ENCODE measurements at places on chromosomes 12 and 14.

DNA sequence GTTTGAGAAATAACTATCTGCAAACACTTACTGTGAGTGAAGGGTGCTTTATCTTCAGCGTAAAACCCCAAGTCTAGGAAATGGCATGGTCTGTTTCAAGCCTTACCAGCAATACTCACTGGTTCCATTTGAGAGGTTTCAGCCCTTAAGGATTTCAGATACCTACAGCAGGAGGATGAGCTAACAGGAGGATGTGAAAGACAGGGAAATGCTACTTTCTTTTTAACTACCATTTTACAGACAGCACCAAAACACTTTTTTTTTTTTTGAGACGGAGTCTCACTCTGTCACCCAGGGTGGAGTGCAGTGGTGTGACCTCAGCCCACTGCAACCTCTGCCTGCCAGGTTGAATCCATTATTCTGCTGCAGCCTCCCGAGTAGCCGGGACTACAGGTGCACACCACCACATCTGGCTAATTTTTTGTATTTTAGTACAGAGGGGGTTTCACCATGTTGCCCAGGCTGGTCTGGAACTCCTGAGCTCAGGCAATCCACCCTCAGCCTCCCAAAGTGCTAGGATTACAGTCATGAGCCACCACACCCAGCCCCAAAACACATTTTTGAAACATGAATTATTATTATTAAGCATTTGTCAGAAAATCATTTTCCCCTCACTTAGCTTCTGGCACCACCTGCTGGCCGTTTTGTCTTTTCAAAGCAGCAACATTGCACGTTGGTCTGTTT lies 4.6 kb downstream of the MTRFR start:
- DNase-seq: peak; percentile 79

GRCh38 chr12:122874081-122874480 lies 21.8 kb downstream of the VPS37B start:
- DNase-seq: peak; percentile 63

DNA sequence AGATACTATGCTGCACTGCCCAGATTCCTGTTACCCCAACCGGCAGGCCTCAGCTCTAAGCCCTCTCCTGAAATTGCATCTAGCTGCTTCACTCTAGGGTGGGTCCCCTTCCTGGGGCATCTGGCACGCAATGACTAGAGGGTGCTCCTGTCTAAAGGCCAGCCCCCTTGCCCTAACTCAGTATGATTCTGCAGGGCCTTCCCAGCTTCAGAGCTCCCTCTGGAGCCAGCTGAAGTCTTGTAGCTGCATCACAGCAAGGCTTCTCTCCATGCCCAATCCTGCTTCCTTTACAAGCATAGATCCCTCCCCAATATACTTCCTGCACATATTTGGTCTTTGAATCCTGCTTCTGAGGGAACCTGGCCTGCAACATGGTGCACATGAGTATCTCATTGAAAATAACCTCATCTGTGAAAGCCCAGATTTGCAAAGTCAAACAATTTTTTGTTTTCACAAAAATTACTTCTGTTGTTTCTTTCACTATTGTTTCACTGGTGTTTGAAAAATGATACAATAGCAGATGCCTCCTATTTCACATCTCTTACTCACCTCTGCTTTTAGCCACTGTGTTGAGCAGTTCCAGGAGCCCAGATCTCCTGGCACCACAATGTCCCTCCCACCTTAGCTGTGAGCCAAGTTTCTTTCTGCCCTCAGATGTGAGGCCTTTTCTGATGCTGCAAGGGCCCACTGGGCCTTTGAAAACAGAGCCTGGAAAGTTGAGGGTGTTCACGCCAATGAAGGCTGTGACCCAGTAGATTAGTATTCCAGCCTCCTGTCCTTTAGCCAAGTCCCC lies 169.5 kb upstream of the EGLN3 start:
- no peak for DNase-seq

DNA sequence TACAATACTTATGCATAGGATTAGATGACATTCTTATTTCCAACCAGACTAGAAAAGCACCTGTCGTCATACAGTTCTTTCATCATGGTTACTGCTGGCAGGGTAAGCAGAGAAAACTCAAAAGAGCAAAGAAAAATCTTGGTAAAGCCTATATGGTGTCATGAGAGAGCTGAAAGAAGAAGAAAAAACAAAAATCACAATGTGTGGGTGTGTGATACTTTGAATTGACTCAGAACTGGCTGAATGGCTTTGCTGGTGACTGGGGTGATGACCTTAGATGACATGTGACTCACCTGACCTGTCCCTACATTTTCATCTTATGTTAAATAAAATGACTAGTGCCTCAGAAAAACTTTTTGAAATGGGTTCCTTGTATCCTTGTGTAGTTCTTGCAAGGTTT lies 278.1 kb upstream of the LMO3 start:
- DNase-seq: no peak

DNA sequence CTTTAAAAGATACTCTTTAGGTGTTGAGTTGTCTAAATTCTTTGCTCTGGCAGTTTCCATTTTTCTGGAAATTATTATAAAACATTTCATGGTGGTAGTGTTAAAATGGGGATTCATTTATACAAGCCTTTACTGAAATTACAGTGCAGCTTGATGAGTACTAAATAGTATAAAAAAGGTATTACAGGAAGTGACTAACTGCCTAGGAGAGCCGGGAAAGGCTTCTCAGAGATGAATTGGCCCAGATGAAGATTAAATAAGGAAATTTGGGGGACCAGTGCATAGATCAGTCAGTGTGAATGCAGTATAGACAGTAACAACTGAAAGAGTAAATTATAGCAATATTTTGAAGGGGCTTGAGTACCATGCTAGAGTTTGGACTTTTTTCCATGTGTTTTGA lies 7.5 kb downstream of the PSMA6 start:
- DNase-seq: no peak

DNA sequence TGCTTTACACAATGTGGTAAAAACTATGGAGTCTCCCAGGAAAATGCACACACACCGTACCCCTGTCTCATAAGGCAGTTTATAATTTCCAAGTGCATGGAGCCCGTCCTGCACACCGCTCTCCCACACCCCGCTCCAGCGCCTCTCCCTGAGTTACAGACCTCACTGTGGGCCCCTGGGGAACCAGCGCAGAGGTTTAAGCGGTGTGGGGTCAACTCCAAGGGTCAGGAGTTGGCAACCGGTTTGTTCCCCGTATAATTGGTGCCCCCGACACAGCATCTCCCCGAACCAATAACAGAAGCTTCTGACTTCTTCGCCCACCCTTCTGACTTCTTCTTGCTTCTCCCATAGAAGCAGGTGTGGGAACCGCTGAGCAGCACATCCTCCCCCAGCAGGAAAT lies 58.4 kb upstream of the DDX11 start:
- no peak for DNase-seq

GRCh38 chr12:31877884-31878283 lies 81.3 kb upstream of the RESF1 start:
- no peak for DNase-seq

GRCh38 chr12:11040162-11040561 lies 9.0 kb upstream of the TAS2R31 start:
- DNase-seq: no peak

- no peak for DNase-seq
Measured at GRCh38 chr12:11595080-11595479, 54.4 kb upstream of the ETV6 start.

DNA sequence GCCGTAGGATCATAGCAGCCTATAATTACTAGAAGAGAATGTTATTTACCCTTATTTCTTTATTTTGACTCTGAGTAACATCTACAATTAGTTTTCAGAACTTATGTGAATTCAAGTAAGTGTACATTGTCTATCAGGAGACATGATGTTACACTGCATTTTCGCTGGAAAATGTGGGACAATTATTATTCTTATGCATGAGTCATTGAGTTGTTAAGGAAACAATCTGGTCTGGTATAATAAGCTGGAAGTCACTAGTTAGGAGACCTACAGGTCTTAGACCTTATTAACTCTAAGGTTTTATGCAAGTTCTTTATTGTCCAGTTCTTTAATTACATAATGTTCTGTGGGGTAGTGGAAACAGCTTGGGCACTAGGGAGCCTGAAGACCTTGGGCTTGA lies 5.8 kb downstream of the KTN1 start:
- no peak for DNase-seq

DNA sequence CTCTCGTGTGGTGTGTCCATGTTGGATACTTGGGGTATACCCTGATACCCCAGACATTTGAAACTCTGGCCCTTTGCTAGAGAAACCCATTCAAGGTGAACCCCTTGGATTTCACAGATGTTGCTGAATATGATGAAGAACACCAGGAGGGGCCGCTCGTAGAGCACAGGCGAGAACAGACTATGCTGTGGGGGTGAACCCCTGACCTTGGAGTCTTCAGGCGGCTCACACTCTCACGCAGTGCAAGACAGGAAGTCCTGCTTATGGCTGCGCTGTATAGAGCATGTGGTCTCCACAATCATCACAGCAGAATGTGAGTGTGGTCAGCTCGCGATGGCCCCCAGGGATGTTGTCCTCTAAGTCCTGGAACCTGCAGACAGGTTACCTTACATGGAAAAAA lies 60.4 kb downstream of the SLC15A4 start:
- DNase-seq: no peak

- DNase-seq: no peak
Measured at GRCh38 chr14:31508135-31508534, 20.3 kb upstream of the GPR33 start.

GRCh38 chr12:2944401-2945047 lies 14.7 kb upstream of the TEAD4 start:
- DNase-seq: peak; percentile 75

- no peak for DNase-seq
Measured at GRCh38 chr14:74988131-74988530, 14.6 kb upstream of the EIF2B2 start.

GRCh38 chr14:35229792-35230089 lies 62.4 kb upstream of the PSMA6 start:
- no peak for DNase-seq

DNA sequence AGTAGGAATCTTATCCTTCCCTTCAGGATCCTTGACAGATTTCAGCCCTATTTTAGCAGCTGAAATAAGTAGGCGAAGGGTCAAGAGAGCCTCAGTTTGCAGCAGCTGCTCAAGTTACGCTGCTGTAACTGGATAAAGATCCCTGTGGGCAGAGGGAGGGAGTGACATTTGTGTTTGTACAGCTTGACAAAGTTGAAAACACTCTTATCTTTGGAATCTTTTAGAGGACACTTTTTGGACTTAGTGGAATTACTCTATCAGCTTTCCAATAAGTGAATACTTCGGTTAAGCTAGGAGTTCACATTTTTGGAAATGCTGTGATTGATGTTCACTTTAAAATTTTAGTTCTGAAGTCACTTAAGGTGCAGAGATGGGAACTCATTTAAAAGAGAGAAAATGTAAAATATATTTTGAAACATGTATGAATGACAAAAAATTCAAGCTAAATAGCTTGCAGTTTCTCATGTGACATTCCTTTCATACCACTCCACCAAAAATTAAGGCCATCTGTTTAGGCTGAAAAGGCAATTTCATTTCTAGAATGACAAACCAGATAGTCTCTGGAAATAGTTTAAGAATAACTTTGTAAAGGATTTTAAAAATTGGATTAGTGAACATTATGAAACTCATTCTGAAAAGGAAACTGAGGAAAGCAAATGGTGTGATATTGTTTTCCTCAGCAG lies 55.2 kb downstream of the SLC38A4 start:
- no peak for DNase-seq

- no peak for DNase-seq
Measured at GRCh38 chr12:30820406-30820946, 65.7 kb upstream of the CAPRIN2 start.

DNA sequence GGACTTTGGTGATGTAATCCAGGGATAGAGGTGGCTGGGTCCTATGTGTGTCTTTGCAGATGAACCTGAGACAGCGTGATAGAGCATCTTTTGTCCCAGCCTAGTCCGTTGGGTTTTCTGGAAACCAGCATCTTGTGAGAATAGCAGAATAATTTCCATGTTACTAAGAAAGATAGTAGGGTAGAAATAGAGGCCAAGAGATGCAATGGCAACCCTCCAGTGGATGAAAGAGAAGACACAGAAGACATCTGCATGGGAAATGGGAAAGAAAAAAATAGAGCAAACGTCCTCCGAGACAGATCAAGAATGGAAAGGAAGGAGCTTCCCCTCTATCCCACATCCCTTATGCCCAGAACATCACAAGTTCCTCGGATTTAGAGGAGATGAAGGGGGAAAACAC lies 409.3 kb upstream of the TMEM132C start:
- no peak for DNase-seq

GRCh38 chr12:116027551-116027821 lies 250.0 kb downstream of the MED13L start:
- no peak for DNase-seq

GRCh38 chr14:34220378-34220706 lies 241.7 kb downstream of the SPTSSA start:
- no peak for DNase-seq

GRCh38 chr12:2481951-2482350 lies 312.8 kb upstream of the FKBP4 start:
- DNase-seq: no peak

GRCh38 chr14:31926123-31926522 lies 151.0 kb upstream of the ARHGAP5 start:
- no peak for DNase-seq

- DNase-seq: no peak
Measured at GRCh38 chr12:76470028-76470939, 89.3 kb downstream of the OSBPL8 start.

- no peak for DNase-seq
Measured at GRCh38 chr14:94383777-94384176, 4.6 kb downstream of the SERPINA1 start.

DNA sequence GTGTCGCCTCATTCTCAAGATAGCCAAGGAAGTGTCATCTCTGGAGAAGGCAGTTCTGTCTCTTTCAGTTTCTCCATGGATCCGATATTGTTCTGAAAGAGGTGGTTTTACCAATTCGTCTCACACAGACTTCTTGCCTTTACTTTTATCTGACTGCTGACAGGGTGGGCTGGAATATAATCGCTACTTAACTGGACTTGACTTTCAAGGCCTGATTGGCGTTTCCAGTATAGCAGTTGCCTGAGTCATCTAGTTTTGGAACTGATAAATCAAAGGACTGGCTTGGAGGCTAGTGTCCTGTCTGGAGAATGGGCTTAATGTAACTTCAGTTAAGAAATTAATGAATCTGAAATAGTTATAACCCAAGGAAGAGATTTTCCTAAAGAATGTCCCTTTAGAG lies 21.6 kb downstream of the PRKCH start:
- DNase-seq: no peak

Measured in activated T-cell treated with anti-CD3 and anti-CD28 coated beads, Interleukin-2, amount 50 U/mL, for 48 hours (primary cell).